ENCODE measurements at places on chromosomes 5 and 9. TPM values are rescaled to one million over a fixed set of nuclear protein-coding genes. Genes with fewer than 3 reads are reported as not detected.

The PCDHA1 gene
- not detected for total RNA-seq

The SVEP1 gene
- total RNA-seq, result 84.5 TPM

The PCDHGA7 gene
- 5.2 TPM for total RNA-seq

The F2RL1 gene
- total RNA-seq, result 6.6 TPM

The HTR4 gene
- total RNA-seq, result 2.9 TPM

The FRMD3 gene
- 13.8 TPM for total RNA-seq

The BTNL3 gene
- not detected for total RNA-seq

The HRH2 gene
- 0.98 TPM for total RNA-seq

The CCL28 gene
- total RNA-seq, result 0.74 TPM

The ARID3C gene
- not detected for total RNA-seq

The PLCXD3 gene
- 10.6 TPM for total RNA-seq

The ACTBL2 gene
- total RNA-seq, result not detected

The CER1 gene
- total RNA-seq, result not detected

The LECT2 gene
- not detected for total RNA-seq

- no peak for DNase-seq
Measured at GRCh38 chr5:50302815-50303490, 138.1 kb downstream of the EMB start.

DNA sequence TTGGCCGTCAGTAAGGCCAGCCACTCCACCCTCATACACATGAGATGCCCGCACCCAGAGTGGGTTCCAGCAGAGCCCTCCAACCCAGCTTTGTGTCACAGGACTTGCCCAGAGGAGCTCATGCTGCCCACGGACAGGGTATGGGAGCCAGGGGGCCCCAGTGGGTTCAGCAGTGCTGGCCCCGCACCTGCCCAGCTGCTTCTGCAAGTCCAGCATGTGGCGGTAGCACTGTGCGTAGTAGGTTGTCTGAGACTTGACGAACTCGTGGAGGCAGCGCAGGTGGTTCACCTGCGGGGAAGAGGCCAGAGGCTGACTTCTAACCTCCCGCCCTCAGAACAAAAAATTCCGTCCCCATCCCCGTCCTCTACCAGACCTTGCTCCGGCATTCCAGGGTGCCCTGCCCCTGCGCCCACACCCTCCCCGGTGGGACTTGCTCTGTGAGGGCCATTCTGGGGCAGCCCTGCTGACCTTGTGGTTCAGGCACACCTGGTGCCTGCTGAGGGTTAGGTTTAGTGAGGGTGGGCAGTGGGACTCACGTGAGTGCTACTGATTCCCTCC is 18.5 kb downstream of the SH3GLB2 start:
- no peak for DNase-seq

DNA sequence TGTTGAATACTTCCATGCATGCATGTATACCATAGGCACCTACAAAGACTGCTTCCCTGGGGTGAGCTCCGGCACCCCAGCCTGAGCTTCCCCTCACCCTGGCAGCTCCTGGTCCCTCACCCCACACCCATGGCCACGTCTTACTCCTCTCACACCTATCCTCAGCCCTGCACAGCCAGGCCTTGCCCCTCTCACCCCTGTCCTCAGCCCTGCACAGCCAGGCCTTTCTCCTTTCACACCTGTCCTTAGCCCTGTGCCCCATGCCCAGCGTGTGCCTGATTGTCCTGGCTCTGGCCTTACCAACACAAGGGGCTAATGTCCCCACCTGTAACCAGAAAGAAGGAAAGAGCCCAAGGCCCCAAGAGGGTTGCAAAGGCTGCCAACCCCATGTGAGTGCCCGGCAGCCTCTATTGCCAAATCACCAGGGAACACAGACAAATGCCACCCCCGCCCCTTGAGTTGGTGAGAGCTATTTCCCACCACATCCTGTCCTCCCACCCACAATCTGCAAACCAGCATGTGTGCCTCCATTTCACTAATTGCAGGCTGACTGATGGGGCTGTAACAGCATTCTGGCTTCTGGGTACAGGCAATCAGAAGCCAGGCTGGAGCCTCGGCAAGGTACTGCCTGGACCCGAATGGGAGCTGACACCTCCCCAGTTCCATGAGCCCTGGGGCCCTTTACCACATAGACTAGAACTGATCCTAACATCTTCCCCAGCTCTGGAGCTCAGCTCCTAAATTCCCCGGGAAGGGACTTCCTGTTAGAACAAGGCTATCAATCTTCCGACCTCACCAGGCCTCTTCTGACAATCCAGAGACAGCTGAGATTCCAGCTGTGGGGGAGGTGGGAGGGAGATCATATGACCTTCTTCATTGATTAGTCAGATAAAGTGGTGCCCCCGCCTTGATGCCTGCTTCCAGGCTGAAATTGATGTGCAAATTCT is 78.2 kb downstream of the FAM114A2 start:
- no peak for DNase-seq

- DNase-seq, result no peak
Measured at GRCh38 chr9:134972140-134972539, 54.4 kb upstream of the FCN1 start.

GRCh38 chr9:91681461-91682305 is 258.1 kb upstream of the NFIL3 start:
- no peak for DNase-seq

GRCh38 chr9:21144603-21145002 is 3.0 kb upstream of the IFNW1 start:
- DNase-seq, result no peak

GRCh38 chr9:82810915-82811314 is 252.0 kb downstream of the RASEF start:
- DNase-seq, result no peak

- no peak for DNase-seq
Measured at GRCh38 chr5:39200081-39200480, 19.3 kb downstream of the FYB1 start.

DNA sequence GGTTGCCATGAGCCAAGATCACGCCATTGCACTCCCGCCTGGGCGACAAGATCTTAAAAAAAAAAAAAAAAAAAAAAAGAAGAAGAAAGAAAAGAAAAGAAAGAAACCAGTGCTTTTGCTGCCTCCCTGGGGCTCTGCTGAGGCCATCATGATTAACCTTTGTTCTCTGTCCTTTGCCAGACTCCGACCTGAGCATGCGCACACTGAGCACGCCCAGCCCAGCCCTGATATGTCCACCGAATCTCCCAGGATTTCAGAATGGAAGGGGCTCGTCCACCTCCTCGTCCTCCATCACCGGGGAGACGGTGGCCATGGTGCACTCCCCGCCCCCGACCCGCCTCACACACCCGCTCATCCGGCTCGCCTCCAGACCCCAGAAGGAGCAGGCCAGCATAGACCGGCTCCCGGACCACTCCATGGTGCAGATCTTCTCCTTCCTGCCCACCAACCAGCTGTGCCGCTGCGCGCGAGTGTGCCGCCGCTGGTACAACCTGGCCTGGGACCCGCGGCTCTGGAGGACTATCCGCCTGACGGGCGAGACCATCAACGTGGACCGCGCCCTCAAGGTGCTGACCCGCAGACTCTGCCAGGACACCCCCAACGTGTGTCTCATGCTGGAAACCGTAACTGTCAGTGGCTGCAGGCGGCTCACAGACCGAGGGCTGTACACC is 251.7 kb downstream of the MARCHF11 start:
- DNase-seq, result no peak

DNA sequence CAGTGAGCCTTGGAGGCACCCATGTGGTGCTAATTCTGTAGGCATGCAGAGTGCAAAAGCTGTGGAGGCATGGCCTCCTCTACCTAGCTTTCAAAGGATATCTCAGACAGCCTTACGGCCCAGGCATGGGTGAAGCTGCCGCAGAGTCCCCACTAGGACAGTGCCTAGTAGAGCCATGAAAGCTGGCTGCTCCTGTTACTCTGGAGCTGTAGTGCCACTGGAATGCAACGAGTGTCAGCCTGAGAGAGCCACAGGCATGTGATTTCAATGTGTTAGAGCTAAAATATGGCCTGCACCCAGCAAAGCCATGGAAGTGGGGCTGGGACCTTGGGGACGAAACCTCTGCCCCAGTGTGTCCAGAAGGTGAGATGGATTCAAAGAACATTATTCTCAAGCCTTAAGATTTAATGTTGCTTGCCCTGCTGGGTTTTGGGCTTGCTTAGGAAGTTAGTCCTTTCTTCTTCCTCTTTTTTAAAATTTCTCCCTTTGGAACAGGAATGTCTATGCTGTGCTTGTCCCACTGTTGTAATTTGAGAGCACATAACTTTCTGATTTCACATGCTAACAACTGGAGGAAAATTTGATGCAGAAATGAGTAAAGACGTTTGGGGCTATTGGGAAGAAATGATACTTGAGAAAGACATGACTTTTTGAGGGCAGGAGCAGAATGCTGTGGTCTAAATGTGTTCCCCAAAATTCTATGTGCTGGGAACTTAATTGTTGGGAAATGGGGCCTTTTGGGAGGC is 298.4 kb downstream of the PSAT1 start:
- DNase-seq, result no peak

GRCh38 chr5:76524868-76525267 is 98.3 kb downstream of the F2RL2 start:
- no peak for DNase-seq

DNA sequence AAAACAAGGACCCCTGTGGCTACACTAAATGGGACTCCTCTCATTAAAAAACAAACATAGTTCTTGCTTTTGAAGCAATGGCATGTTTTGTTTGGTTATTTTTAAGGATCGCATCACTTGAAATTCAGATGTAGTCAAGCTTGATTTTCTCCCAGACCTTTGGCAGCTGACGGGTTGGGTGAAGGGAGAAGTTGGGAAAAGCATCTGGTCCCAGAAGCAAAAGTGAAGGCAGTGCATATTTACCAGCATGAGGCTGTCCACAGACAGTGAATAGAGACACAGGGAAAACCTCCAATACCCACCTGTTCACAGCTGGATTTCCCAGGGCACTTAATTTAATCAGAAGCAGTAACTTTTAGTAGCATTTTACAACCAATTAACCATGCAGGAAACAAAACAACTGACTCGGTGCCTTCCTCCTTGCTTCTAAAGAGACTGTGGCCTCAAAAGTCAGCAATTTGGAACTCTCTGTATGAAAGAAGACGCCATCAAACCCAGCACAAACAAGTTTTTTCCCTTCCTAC is 245.4 kb downstream of the EBF1 start:
- no peak for DNase-seq

DNA sequence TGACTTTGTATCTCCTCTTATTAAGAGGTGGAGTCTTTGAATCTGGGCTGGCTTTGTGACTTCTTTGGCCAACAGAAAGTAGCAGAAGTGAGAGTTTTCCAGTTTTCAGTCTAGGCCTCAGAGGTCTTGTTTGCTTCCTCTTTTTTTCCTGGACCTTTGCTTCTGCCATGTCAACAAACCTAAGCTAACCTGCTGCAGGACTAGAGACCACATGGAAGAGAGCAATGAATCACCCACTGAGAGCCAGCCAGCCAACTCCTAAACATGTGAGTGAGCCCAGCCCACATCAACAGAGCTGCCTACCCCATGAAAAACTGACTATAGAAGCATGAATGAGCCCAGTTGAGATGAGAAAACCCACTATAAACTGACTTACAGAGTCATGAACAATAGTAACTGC is 29.9 kb downstream of the MRPL22 start:
- no peak for DNase-seq

- DNase-seq, result no peak
Measured at GRCh38 chr9:119933191-119933590, 564.0 kb upstream of the BRINP1 start.

DNA sequence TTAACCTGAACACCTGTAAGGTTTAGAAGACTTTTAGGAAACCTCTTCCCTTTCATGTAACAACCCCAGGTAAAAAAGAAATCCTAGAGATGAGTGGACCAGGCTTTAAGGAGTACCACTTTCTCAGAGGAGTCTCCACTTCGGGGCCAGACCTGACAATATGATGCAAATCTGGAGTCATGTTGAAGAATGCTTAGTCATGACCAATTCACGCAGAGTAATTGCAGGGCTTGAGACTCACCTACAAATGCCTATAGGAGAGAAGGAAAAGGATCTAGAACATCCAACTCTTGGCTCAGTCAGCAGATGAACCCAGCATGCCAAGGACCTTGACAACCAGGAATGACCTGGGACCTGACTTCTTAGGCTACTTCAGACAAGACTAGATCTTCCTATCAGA is 235.4 kb downstream of the DOCK8 start:
- no peak for DNase-seq

DNA sequence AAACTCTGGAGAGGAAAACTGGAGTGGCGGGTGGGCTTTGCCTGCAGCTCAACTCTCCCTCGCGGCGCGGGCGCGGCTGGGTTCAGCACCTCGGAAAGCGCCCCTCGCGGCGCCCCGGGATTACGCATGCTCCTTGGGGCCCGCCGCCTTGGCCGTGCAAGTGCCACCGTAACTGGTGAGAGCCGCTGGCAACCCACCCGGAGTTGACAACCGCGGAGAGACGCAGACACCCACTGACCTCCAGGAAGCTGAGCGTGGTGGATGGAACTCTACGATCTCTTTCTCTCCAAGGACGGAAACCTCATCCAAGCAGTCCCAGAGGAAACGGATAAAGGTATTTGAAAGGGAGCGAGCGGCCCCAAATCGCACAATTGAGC is 194 bp upstream of the RXFP3 start:
- no peak for DNase-seq

GRCh38 chr5:37661951-37662350 is 177.9 kb downstream of the GDNF start:
- DNase-seq, result no peak

DNA sequence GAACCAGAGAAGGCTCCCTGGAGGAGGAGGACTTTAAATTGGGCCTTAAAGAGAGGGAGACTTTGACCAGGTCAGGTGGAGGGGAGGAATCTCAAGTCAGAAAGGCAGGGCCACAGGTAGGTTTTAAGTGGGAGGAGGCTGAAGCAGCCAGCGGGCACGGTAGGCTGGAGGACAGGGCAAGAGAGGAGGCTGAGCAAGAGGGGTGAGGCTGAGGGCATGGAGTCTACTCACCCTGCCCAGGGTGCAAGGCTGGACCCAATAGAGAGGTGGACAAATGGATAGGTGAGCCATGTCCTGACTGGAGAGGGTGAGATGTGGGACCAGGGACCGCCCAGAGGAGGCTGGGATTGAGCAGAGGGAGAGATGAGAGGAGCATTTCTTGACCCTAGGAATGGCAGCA is 25.6 kb upstream of the TRIM14 start:
- DNase-seq, result no peak

DNA sequence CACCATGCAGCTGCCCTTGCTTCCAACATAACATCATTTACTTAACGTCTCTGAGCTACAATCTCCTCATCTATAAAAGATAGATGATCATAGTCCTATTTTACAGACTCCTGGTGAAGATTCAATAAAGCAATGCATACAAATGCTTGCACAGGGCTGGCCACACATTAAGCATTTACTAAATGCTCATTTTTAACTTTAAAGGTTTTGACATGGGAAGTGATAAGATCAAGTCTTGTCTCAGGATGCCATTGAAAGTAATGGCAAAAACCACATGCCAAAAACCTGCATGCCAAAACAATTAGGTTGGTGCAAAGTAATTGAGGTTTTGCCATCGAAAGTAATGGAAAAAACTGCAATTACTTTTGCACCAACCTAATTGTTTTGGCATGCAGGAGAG is 181.2 kb upstream of the ADRA1B start:
- DNase-seq, result no peak

Measured in vagina (tissue), 2 donors.